Stimulated activated CD4-positive, alpha-beta T cell treated with anti-CD3 and anti-CD28 coated beads, TNF-alpha, amount 100 ng/mL, for 1 hour (primary cell): ENCODE measurements at places on chromosomes 12 and 14.

- no peak for DNase-seq
Observed at GRCh38 chr12:51702587-51702986, 111.6 kb downstream of the SCN8A start.

DNA sequence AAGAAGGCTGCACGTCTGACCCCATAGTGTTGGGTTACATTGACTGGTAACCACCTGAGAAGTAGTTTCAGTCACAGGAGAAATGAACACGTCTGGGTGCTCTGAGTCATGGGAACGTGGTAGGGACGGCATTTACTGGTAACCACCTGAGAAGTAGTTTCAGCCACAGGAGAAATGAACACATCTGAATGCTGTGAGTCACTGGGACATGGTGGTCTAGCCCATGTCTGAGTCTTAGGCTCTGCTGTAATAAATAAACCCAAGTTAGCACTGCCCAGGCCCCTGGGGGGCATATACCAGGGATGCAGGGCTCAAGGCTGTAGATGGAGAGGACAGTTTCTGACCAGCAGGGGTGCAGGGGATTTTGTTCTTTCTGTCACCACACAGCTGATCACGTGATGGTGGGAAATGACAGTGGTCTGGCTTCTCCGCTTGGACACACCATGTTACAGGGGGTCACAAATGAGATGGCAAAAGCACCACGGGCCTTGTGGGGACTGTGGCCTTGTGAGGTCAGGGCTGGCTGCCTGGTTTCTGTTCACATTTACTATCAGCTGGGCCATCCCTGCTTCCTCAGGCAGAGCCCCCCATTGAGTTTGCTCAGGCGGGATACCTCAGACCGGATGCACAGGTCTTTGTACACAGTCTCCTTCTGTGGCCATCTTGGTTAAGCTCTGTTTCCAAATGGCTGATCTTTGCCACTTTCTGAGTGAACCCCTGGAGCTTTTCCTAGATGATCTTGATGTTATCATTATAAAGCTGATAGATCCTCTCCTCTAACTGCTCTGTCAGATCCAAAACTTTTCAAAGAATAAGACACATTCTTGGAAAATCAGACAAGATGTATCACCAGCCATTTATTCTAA lies 9.8 kb upstream of the C12orf42 start:
- no peak for DNase-seq

DNA sequence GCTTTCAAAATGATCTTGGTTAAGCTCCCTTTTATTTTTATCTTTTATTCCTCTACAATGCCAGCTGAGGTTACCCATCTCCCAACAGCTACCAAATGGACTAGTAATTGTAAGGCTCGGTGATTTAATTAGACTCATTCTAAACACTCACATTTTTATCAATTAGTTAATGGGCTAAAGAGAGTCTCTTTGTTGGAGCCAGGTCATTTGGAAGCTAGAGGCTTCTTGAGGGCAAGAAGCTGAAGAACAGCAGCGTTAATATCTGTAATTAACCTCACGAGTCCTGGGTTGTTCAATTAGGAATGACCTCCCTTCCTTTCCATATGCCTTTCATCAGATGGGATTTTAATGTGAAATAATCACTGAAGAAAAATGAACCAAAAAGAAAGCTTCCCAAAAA lies 56.9 kb downstream of the OTX2 start:
- DNase-seq = no peak

DNA sequence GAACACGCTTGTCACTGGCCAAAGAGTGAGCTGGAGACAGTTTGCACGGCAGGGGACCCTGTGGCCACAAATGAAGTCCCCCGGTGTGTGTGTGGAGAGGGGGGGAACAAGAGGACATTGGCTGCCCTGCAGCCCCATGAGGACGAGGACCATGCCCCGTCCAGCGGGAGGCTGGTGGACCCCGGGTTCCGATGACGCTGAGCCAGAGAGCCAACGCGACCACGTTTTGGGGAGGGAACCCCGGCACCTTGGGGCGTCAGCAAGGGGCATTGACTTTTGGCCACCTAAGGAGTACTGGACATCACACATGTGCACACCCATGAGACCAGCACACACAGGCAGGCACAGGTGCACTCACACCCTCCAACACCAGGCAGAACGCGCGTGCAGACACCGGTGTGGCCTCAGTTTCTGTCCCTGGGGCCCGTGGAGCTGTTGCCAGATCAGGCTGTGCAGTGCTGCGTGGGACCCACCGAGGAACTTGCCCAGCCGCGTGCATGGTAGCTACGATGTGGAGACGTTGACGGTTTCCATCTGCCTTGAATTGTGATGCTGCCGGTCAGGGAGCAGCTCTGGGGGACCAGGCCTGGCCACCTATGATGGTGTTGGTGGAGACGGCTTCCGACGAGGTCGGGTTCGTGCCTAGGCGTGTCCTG lies 26.5 kb downstream of the NOC4L start:
- no peak for DNase-seq

DNA sequence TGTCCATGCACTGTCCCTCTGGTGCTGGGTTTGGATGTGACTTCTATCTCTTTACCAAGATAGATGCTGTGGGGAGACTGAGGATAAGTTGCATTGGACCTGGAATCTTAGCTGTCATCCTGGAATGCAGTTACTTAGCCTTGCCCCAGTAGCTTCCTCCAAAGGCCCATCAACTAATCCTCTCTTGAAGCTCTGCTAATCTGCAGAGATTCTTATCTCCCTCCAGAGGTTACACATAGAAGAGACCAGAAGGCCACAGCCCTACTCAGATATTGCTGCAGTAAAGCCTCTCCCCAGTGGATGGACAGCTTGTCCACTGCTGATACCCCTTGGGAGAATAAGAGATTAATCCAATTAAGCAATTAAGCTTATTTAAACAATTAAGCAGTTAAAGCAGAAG lies 867.2 kb downstream of the BCL11B start:
- no peak for DNase-seq

DNA sequence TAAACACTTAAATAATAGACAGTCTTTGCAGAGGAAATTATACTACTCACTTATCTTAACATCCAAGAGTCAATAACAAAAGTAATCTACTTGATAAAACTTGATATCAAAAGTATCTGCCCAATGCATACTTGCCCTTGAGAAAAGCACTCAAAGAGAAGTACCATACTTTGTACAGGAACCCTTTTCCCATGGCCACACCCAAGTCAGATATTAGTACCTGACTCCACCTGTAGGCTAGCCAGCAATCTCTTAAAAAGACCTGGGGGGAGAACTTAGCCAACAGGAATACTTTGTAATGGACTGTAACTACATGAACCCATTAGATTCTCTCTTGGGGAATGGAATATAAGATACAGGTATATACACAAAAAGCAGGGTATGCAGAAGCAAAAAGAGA lies 99.6 kb upstream of the HECTD1 start:
- no peak for DNase-seq

GRCh38 chr12:73452672-73453469 lies 1084.8 kb upstream of the ATXN7L3B start:
- no peak for DNase-seq

- no peak for DNase-seq
Observed at GRCh38 chr12:46209170-46209569, 59.7 kb downstream of the SLC38A1 start.

DNA sequence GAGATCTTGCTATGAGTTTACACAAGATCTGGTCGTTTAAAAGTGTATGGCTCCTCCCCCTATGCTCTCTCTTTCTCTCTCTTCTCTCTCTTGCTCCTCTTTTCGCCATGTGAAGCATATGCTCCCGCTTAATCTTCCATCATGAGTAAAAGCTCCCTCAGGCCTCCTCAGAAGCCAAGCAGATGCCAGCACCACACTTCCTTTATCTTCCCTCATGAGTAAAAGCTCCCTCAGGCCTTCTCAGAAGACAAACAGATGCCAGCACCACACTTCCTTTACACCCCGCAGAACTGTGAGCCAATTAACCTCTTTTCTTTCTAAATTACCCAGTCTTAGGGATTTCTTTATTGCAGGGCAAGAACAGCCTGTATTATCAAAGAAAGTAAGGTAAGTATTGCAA lies 152.4 kb downstream of the SEC23A start:
- no peak for DNase-seq

DNA sequence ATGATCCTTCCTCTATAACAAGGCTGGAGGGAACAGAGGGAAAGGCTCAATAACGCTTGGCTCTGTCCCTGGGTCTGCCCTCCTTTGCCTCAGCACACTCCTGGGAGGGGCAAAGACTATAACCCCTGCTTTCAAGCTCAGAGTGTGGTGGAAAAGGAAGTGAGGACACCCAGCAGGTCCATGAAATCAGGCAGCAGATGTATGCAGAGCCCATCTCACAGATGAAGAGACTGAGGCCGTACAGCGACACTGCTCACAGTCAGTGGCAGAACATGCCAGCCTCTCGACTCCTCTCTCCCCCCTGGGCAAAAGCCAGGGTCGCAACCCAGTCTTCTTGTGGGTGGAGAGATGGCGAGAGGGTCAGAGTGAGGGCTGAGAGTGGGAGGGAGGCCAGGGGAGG lies 39.8 kb downstream of the SLC6A12 start:
- no peak for DNase-seq

DNA sequence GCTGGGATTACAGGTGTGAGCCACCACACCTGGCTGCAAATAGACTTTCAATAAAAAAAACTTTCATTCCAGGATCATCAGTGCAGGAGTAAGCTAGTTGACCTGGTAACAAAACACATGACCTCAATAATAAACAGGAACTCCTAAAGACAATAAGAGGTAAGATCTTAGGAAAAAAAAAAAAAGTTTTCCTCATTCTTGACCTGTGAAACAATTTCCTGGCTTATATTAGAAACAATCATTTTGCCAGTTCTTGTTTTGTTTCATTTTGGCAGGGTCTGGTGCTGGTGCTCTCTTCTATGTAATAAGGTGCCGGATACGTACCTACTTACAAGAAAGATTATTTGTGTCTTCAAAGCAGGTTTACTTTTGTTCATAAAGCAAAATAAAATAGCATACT lies 90.6 kb upstream of the AMN1 start:
- DNase-seq = no peak

DNA sequence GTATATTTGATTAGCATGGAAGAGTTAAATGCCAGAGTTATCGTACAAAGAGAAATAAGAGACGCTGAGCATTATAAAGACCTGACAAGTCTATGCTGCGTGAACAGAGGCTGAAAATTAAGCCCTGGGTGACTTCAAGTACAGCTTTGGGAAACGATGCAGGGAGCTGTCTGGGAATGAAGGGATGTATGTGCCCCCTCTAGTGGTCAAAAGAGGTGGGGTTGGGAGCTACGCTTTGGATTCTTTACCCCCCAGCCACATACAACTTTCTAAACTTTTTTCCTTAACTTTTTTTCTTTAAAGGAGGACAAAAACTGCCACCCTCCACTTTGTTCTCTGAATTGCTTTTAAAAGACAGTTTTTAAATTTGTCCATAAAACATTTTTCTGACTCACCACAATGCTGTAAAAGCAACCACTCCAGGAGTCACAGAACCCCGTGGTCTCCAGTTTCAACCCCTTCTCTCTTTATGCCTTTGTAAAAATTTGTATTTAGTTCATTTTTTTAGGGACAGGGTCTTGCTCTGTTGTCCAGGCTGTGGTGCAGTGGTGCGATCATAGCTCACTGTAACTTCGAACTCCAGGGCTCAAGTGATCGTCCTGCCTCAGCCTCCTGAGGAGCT lies 59.4 kb downstream of the ZNF664 start:
- DNase-seq = no peak

- peak; percentile 41 for DNase-seq
Observed at GRCh38 chr12:46219877-46220655, 48.8 kb downstream of the SLC38A1 start.

DNA sequence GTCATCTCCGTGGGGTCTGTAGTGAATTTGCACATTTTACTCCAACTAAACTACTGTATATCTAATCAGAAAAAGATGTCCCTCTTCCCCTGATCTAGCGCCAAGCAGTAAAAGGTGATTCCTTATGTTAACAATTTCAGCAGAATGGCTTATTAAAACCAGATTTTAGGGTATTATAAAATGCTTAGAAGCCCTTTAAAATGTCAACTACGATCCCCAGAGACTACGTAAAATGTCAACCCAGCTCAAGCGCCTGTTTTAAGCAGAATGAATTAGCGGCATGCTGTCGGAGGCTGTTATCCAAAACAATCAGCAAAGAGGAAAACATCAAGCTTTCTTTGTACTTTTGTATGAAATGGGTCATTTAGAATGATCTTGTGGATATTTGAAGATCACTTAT lies 408.9 kb downstream of the SOX5 start:
- no peak for DNase-seq

- no peak for DNase-seq
Observed at GRCh38 chr14:22836301-22837113, at the start of gene MMP14. Gene MMP14, plus strand, starts transcription at chr14:22836585. Its CDS starts 233 bp downstream, at chr14:22836818.

- no peak for DNase-seq
Observed at GRCh38 chr12:89960607-89961394, 252.2 kb upstream of the ATP2B1 start.

DNA sequence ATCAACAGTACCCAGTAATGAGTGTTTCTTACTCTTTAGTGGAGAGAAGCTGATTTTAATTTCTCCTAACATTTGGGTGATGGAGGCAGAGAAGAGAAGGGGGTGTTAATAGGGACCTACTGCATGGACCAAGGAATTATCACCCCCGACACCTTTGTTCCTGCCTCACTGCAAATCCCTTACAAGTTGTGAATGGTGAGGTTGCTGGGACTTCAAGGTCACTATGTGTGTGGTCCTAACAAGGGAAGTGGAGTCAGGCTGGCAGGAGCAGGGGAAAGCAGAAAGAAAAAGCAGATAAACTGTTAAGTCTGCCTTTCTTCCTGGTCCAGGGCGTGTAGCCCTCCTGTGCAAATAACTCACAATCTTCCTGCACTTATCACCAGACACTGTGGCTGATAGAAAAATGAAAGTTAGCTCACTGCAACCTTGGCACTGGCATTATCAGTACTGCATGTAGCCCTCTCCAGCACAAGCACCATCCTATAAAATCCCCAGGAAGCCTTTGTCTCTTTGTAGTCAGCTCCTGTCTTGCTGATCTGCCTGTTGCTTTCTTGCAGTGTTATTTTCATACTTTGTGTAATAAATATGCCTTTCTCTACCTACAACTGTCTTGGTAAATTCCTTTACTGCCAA lies 112.3 kb upstream of the DNM1L start:
- no peak for DNase-seq

- DNase-seq = no peak
Observed at GRCh38 chr12:62878211-62878610, 56.7 kb downstream of the PPM1H start.

- no peak for DNase-seq
Observed at GRCh38 chr12:29530436-29530835, 33.0 kb upstream of the OVCH1 start.

DNA sequence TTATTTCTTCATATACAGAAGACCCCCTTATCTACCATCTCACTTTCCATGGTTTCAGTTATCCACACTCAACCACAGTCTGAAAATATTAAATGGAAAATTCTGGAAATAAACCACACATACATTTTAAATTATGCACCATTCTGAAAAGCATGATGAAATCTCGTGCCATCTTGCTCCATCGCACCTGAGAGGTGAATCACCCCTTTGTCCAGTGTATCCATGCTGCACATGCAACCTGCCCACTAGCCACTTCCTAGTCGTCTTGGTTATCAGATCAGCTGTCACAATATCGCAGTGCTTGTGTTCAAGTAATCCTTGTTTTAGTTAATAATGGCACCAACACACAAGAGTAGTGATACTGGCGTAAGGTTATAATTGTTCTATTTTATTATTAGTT lies 145.7 kb downstream of the C12orf42 start:
- DNase-seq = no peak

GRCh38 chr12:112998987-112999767 lies 20.9 kb downstream of the OAS2 start:
- no peak for DNase-seq
